ENCODE measurements at places on chromosomes 1 and 21.

GRCh38 chr1:158037866-158038359 lies 44.5 kb downstream of the KIRREL1 start:
- no peak for DNase-seq

GRCh38 chr1:25130895-25131294 lies 101.4 kb downstream of the SYF2 start:
- DNase-seq, result no peak

DNA sequence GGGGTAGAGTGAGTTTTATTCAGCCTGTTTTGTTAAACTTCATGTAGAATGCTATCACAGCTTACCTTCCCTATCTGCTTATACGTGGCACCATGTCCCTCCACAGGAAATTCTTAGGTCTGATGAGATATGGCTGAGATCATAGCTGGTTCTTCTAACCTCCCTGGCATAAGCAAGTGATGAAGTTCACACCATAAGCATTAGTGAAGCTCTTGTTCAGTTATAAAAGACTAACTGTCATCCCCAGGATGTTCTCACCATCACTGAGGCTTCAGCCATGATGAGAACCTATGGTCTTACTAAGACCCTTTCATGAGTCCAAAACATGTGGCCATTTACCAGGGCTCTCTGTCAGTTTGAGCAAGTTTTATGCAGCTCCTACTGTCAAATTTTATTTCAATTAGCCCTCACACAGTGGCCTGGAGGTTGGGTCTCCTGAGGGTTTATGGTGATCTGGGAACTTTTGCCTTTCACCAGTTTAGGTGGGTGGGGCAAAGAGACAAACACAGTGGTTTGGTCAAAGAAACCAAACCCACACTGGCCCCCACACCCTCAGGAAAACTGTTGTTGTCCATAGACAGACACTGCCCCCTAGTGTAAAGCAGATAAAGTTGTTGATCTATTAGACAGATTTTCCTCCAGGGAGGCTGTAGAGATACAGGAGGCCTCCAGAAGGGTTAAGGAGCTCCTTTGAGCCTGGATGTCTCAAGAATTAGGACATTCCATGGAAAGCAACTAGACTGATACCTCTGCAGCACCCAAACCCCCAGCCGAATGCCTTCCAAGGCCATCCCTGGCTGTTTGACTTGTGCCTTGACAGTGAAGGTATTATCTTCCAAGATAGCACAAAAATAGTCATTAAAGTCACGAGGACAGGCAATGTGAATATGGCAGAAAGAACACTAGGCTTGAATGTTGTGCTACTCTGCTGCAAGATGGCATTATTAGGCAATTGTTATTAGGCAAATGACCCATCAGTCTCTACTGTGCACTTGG lies 5.0 kb downstream of the SLC22A15 start:
- DNase-seq, result no peak

- no peak for DNase-seq
These were observed 39.8 kb downstream of the OLIG1 start for GRCh38 chr21:33109574-33110339.

- DNase-seq, result peak; percentile 87
These were observed 34.8 kb downstream of the KCNQ4 start for GRCh38 chr1:40818264-40818961.

DNA sequence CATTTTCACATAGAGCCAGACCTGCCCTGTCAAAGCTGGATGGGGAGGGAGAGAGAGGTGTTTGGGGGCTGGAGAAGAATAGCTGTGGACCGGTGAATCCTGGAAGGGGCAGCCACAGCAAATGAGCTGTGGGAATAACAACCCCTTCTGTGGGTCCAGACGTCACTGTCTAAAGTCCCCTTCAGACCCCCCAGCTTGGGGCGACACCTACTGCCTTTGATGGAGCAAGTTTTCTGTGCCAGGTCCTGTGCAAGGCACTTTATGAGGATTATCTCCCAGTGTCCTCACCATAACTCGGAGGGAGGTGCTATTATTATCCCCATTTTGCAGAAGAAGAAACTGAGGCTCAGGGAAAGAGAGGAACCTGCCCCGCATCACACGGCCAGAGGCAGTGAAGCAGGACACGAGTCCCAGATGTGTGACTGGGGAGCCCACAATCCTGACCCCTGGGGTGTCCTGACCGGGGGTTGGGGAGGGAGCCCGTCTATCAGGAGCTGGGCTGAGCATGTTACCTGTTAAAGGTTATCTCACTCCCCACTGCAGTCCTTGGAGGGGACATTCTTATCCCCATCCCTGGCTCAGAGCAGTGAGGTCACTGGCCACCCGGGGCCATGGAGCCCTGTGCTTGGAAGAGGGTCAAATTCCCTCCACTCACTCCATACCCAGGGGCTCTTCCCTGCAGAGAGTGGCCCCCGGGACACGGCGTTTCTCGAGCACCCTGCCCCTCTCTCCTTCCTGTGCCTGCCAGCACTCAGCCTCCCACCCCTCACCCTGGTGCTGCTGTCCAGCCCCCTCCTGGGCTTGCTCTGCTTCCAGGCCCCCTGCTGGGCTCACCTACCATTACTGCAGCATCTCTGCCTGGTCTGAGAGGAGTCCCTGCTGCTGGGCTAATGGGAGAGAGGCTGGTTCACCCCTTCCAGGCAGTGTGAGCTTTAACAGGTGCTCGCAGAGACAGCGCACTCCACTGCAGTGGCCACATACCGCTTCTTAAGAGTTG lies 132.9 kb downstream of the PTPRU start:
- DNase-seq, result no peak

- DNase-seq, result no peak
These were observed 260.3 kb downstream of the GRIK3 start for GRCh38 chr1:36773827-36774541.

- DNase-seq, result no peak
These were observed 26.3 kb upstream of the DISP1 start for GRCh38 chr1:222788402-222789156.

GRCh38 chr1:165119086-165119485 lies 237.4 kb downstream of the LMX1A start:
- DNase-seq, result no peak

GRCh38 chr1:176897350-176898236 lies 266.9 kb downstream of the ASTN1 start:
- peak; percentile 40 for DNase-seq

DNA sequence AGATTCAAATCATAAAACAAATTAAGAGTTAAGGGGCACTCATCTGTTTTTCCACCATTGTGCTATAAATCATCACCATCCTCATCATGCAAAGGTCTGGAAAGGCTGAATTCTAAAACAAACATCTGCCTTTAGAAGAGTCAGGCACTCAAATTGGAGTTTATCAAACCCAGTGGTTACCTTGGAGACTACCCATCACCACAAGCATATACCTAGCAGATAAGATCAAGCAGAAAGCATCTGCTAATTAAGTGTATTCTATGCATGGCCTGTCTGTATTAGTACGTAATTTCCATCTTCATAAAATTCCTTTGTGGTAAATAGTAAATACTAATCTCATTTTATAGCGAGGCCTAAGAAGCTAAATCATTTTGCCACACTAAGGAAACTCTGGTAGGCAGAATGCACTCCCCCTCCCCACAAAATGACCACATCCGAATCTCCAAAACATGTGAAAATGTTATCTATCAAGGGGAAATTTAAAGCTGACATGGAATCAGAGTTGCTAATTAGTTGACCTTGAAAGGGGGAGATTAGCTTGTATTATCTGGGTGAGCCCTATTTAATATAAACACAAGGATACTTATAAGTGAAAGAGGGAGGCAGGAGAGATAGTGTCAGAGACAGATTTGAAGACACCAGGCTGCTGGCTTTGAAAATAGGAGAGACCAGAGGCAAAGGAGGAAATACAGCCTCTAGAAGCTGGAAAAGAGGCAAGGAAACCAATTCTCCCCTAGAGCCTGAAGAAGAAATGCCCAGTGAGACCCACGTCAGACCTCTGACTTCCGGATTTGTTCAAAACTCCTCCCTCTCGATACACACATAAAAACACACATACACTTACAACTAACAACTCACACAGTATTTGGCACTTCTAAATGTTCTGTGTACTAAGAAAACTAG lies 23.2 kb downstream of the ARID4B start:
- no peak for DNase-seq

DNA sequence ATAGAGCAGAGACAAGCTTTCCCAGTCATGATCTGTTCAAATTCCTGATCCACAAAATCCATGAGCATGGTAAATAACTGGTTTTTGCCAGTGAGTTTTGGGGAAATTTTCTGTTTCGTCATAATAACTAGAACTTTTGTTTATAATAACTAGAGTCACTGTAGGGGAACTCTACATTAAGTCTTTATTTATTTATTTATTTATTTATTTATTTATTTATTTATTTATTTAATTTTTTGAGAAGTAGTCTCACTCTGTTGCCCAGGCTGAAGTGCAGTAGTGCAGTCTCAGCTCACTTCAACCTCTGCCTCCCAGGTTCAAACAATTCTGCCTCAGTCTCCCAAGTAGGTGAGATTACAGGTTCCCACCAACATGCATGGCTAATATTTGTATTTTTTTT lies 1106.8 kb downstream of the AMY1C start:
- no peak for DNase-seq

GRCh38 chr1:64909031-64909430 lies 57.3 kb downstream of the JAK1 start:
- no peak for DNase-seq

GRCh38 chr1:220219136-220219442 lies 53.2 kb downstream of the RAB3GAP2 start:
- DNase-seq, result no peak

GRCh38 chr1:39293375-39294070 lies 89.0 kb downstream of the MACF1 start:
- no peak for DNase-seq

GRCh38 chr1:16118706-16119105 lies 37.2 kb downstream of the EPHA2 start:
- no peak for DNase-seq

- no peak for DNase-seq
These were observed 510.5 kb downstream of the PLPP3 start for GRCh38 chr1:56068908-56069307.

GRCh38 chr1:93078986-93079654 lies at the start of gene MTF2:
MTF2 (plus strand) TSS chr1:93079283; CDS start chr1:93079527, 244 bp downstream.
- DNase-seq, result peak; percentile 85

DNA sequence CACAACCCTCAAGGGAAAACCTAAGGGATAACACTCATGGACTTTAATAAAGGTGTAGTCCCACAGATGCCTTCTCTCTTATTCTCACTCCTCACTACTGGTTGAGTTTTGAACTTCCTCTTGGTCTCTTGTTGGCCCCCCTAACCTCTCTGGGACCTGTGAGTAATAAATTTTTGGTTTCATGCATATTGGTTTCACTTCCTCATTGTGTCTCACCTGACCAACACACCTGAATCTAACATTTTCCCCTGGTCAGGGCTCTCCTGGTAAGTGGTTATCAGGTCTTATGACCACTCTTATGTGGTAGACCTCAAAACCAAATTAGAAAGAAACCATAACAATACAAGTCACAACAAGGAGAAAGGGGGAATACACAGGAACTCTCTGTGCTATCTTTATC lies 60.5 kb upstream of the PRMT6 start:
- no peak for DNase-seq

- no peak for DNase-seq
These were observed 66.0 kb upstream of the SLC25A33 start for GRCh38 chr1:9473032-9473807.

DNA sequence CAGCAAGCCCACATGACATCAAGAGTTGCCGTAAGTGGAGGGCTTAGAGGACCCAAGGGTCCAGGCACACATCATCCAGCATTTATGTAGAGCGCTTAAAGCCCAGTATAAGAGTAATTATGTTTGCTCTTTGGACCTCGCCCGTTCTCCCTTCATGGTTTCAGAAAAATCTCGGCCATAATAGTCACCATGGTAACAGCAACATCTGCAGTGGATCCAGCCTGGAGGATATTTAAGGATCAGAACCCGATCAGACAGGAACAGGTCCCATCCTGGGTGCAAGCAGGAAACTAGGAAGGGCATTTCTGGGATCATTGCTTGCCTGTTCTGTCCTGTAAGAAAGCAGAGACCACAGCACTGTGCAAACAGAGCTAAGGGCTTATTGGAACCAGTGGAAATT lies 89.9 kb upstream of the KAZN start:
- no peak for DNase-seq

- no peak for DNase-seq
These were observed 9.1 kb upstream of the LCE2D start for GRCh38 chr1:152654110-152654509.

DNA sequence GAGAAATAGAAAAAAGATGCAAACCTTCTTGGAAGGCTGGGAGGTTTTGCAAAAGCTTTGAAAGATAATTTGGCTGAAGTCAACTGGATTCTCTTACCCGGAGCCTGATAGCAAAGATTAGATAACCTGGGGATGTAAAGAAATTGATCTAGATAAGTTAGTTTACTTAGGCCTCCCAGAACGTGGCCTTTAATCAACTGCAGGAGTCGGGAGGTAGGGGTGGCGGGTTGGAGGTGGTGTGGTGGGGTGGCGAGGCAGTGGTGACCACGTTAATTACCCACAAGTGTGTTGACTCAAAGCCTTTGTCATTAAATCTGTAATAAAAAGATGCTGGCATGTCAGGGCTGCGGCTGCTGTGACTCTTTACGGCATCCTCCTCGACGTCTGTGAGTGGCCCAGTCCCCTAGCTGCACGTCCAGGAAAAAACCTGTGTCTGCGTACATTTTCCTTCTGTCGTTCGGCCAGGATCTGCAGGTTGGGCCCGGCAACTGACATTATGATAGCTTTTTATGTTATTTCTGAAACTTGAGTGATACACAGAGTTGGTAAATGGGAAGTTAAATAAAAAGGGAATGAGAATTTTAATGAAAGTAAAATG lies 51.1 kb upstream of the B3GALT2 start:
- DNase-seq, result no peak

DNA sequence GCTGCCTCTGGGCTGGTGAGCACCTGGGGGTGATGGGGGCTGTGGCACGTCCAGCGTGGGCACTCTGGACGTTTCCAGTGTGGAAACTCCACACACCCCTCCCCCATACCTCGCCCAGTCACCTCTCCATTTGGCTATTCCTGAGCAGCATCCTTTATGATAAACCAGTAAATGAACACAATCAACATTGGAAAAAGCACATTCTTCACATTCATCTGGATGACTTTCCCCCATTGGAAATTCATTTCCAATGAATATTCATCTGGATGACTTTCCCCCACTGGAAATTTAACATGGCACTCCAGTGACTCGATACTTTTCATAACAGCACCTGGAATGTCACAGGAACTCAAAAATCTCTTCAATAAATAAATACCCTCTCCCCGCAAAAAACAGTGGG lies 104.8 kb upstream of the KRTAP19-8 start:
- no peak for DNase-seq

- DNase-seq, result peak; percentile 38
These were observed 31.0 kb downstream of the SLC45A1 start for GRCh38 chr1:8348777-8349472.

GRCh38 chr1:204331847-204332487 lies 27.8 kb downstream of the PLEKHA6 start:
- peak; percentile 67 for DNase-seq

- DNase-seq, result no peak
These were observed 1844.7 kb downstream of the NCAM2 start for GRCh38 chr21:22842875-22843274.

DNA sequence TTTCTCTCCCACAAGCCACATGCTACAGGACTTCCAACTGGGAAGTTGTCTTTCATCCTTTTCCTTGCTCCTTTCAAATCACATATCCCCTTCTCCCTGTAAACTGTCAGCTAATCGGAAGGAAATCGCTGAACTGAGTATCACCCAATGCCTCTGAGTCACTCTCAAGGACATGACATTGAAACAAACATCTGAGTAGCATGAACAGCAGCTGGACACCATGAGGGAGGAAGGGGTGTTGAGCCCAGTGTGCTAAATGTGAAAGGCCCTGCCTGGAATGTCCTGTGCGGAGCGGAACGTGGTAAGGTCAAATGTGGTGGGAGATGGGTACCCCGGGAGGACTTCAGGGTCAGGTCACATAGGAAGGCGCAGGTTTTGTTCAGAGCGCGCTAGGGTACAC lies at the start of gene OR2AJ1:
TSS of gene OR2AJ1 (plus strand) at position 22 of the 400 bp plus-strand sequence. CDS start 8,880 bp downstream, outside the sequence.
- DNase-seq, result no peak

GRCh38 chr1:193417945-193418744 lies 231.7 kb upstream of the B3GALT2 start:
- DNase-seq, result no peak

All from NCI-H2029 treated with DMSO at 0.1 percent for 48 hours (cell line).